ENCODE measurements at places on chromosomes 2 and 18. TPM values are rescaled to one million over a fixed set of nuclear protein-coding genes. Genes with fewer than 3 reads are reported as not detected.

GRCh38 chr18:10442551-10442971, 11.9 kb upstream of the APCDD1 start:
- DNase-seq = no peak

C1QL2 gene
- 0.20 TPM for total RNA-seq

GRCh38 chr18:49731421-49731841, 81.9 kb downstream of the ACAA2 start:
- DNase-seq = no peak

- no peak for DNase-seq
Measured at GRCh38 chr2:182929972-182930371, 63.5 kb upstream of the FRZB start.

DNA sequence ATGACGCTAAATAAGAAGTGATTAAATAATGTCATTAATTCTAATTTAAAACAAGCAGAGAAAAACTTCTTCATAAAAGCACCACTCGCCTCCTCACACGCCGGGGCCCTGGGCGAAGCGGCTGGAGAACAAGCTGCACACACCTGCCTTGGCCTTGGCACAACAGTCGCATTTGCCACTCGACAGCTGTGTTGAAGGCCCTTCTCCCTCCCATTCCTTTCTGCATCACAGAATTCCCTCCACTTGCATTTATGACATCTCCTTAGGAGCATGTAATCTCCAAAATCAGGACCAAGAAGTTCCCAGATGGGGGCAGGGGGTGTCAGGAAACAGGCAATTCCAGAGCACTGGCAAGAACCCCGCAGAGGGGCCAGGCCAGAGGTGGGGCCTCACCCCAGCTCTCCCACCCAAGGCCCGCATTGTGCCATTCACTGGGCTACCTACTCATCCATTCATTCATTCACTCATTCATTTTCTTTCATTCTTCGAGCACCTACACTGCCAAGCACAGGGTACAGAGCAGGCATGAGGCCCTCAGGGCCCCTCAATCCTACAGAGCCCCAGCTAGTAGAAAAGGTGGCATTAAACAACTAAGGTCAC, 6.4 kb downstream of the HDAC4 start:
- DNase-seq = no peak

GRCh38 chr2:150619607-150620330, 132.3 kb upstream of the RND3 start:
- peak; percentile 77 for DNase-seq

GRCh38 chr2:200782251-200782650, 29.5 kb upstream of the BZW1 start:
- DNase-seq = no peak

DNA sequence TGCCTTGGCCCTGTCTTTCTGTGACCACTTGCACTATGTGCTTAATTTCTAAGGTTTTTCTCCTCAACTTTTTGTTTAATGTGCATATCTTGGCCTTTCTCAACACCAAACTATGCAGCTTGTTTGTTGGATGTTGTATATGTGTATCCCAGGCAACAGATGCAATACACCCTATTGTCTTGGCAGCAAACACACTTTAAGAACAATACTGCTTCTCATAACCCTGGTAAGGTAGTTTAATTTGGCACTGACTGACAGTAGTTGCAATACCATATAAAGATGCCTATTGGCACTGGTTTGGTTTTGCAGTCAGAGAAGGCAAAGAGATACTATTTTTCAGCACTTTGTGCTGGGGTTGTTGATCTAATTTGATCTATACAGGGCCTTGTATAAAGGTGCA, 360.7 kb upstream of the CWC22 start:
- peak; percentile 47 for DNase-seq

DNA sequence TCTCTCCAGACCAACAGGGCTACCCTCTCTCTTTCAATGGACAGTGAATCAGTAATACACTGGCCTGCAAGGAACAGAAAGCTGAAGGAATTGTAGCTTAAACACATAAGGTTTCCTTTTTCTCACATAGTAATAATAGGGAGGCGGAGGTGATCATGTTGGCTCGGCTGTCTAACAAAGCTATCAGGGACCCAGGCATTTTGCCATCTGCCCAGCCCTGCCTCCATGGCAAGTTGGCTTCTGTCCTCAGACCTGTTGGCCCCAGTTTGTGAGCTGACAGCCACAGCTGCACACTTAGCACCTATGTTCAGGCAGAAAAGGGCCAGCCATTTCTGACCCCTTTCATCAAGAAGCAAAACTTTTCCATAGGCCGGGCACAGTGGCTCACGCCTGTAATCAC, 2.0 kb upstream of the CHRNG start:
- no peak for DNase-seq

DNA sequence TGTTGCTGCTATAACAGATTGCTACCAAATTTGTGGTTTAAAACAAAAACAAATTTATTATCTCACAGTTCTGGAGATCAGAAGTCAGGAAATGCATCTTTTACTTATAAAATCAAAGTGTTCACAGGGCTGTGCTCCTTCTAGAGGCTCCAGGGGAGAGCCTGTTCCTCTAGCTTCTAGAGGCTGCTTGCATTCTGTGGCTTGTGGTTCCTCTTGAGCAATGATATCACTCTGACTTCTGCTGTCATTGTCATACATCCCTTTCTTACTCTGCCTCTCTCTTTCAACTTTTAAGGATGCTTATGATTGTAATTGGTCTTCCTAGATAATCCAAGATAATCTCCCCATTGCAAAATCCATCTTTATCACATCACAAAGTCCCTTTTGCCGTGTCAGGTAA, 6.1 kb upstream of the DCC start:
- no peak for DNase-seq

DNA sequence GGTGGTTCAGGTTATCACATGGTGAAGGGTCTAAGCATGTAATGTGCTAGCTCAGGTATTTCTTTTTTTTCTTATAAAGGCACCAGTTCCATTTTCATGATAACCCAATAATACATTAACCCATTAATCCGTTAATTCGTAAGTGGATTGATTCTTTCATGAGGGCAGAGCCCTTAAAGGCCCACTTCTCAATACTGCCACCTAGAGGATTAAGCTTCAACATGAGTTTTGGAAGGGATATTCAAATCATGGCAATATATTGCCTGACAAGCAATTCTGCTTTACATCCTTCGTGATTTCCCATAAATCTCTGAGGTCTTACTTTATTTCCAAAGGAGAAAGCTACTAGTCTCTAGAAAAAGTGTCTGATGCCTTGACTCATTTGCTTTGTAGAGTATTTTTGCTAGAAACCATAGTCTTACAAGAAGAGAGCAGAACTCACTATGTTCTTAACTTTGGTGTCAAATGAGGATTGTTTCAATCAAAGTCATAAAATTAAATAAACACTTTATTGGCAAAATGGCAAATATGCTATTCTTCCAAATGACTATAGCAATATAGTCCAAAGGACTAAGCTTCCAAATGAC, 271.3 kb downstream of the KCNS3 start:
- no peak for DNase-seq

- DNase-seq = no peak
Measured at GRCh38 chr2:239723486-239724193, 301.5 kb downstream of the NDUFA10 start.

ITGB6 gene
- total RNA-seq = 7.6 TPM

DNA sequence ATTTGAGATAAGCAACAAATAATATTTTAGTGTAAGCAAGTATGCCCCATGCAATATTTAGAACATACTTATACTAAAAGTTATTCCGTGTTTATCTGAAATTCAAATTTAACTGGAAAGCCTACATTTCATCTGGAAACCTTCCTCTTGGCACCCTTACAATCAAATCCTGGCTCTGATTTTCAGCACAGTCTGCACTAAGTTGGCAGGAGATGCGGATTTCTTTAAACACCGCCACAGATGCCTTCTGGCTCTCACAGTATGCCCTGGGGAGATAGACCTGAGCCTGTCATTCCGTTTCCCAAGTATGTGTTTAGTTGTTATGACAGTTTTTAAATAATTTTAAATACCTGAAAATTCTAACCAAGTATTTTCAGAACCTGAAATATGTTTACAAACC, 7.3 kb upstream of the MLPH start:
- no peak for DNase-seq

DNA sequence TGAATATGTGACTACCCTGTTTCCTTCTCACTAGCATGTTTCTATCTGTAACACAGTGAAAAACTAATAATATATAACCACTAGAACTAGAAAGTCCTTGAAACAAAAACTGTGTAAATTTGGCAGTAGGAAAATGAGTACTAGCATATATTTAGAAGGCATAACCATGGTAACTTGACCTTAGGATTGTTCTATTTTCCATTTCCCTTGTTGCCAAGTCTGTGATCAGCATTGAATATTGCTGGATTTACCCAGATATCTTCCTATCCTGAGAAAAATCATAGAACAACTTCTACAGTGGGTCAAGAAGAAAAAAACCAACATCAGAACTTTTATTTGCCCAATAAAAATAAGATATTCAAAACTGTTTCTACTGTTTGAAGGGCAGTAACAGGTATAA, 563.9 kb upstream of the NRXN1 start:
- DNase-seq = no peak

DNA sequence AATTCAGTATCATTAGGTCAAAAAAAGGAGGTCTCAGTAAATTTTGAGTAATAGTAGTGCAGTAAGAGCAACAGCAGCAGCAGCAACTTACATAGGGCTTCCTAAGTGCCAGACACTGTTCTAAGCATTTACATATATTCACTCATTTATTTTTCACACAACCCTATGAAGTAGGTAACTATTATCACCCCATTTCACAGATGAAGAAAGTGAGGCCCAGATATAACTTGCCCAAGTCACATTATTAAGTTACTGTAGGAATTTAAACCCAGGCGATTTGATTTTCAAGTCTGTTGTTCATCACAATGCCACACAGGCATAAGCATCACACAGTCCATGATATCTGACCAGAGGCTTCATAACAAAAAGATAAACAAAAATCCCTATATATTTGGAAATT, 90.2 kb upstream of the DTNB start:
- DNase-seq = no peak

FHOD3 gene
- total RNA-seq = 6.1 TPM

DNA sequence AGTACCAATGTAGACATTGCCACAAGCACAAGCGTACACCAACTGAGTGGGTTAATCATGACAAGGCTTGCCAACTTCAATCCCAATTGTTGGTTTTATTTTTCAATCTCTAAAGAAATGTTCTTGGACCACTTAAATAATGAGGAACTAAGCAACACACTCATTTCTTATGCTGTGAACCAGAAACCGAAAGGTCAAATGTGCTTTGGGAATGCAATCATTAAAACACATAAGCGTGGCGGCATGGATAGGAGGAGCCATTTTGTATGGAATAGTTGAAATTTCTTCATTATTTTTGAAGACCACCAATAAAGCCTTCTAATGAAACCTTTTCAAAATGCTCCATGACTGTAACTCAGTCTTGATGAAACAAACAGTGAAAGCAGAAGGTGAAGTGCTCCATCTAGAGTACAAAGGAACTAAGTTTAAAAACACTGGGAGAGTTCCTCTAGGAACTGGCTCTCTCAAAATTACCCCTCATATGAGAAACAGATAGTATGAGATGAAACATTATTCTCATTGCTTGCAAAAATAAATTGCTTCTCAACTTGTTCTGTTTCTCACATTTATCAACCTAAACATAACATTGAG, 113.2 kb upstream of the CHST9 start:
- no peak for DNase-seq

DNA sequence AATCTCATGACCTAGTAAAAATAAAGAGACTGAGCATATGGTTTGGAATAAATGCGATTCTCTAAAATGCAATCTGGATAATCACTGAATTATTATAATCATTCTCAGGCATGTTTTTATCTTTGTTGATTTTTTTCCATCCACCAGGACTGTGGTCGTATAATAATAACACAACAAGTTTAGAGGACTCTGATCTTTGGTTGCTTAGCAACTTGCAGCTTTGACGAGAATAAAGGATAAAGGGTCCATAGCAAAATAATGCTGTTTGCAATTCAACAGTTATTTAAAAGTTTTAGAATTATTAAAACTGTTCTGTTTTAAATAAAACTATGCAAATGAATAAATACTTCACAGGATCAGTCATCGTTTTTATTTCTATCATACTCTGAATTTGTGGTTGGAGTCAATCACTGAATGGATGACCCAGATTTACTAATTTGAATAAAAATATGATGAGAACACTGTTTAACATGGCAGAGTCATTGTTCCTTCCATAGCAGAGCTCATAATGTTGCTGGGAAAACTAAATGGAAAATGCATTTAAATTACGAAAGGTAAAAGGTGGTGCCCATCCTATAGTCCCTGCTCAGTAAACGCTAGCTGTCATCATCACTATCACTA, 29.3 kb downstream of the DNER start:
- no peak for DNase-seq

GKN2 gene
- not detected for total RNA-seq

- peak; percentile 45 for DNase-seq
Measured at GRCh38 chr18:63762518-63762917, 12.7 kb upstream of the SERPINB7 start.

GRCh38 chr2:219684721-219685689, 57.6 kb downstream of the SLC4A3 start:
- peak; percentile 33 for DNase-seq

FAM110C gene
- 1.4 TPM for total RNA-seq

DNA sequence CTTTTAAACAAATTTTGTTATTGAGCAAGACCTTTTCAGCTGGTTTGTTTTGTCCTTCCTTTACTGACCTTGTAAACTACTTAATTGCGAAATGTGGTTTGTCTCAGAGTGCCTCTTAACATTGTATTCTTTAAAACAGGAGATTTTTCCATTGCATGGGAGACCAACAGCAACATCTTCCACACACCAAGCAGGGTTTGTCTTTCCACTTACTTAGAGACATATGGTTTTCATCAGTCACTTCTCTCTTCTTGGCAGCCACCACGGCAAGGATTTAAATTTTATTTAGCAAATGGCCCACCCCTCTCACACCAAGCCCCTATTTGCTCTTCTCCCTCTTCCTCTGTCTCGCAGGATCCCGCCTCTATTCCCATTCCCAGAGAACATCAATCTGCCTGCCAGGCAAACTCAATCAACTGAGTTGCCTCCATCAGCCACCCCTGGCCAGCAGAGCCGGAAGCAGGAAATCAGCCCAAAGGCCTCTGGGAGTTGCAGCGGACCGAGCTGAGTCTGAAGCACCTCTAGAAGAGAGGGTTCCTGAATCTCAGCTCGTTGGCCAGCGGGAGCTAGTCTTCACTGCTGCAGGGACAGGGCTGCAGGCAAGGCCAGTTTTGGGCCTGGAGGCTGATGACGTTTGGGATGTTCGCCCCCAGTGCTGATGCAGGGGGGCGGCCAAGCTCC, 11.3 kb upstream of the CIB4 start:
- DNase-seq = no peak

DNA sequence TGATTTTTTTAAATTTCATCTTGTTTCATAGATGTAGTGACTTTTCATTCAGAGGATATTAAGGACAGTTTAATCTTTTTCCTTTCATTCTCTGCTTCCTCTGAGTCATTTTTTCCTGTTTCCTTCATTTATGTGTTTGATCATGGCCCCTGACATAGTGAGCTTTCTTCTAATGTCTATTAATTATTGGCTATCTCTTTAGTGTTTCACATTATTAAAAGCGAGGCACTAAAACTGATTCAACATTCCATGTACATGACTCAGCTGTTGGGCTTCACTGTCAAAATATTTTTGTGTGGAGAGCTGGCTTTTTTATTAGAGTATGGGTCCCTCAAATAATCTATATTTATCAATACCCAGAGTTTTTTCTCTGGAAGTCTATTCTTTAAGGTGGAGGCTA, 125.8 kb downstream of the THSD7B start:
- no peak for DNase-seq
